GM13977 (cell line): ENCODE measurements at places on chromosomes 5 and 9.

DNA sequence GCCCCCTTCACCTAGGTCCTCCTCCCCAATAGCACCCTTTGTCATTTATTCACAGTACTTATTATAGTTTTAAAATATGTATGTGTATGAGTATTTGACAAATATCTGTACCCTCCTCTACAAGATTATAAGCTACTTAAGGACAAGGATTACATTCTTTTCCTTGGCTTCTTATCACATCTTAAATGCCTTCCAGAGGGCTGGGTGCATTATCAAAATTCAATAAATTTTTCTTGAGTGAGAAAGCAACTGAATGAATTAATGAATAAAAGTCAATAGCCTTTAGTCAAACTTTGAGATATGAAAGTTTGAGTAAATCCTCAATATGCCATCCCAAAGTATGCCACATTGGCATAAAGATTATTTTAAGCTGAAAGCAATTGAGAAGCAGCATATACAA lies 621.7 kb downstream of the DNAH5 start:
- DNase-seq, result no peak

DNA sequence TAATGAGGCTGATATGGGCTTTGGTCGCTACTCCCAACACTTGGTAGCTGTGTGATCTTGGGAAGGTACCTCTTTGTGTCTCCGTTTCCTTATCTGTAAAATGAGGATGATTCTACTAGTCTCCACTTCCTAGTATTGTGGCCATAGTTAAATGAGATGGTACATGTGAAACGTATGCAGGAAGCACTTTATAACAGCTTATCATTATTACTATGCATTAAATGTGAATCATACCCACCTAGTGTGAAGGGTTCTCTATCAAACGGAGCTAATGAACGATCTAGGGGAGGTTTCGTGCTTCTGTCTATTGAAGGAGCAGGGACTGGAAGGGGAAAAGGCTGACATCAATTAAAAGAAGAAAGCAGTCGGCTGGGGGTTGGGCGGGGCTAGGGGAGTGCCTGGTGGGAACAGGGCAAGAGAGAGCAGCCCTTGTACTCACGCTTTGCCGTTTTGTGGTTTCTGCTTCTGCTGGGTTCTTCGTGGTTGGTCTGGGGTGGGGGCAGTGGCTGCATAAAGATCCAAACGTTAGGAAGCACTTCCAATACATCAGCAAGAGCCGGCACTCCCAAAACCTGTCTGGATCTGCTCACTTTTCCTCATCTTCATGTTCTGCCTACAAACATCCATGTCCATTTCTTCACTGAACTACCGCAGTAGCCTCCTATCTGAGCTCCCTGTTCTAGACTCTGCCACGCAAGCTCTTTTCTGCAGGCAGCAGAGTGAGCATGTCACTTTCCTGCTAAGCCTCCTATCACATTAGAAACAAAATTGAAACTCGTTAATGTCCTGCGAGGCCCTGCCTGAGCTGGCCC lies 30.8 kb downstream of the LCP2 start:
- DNase-seq, result no peak

GRCh38 chr5:168120401-168121137 lies 170.9 kb upstream of the WWC1 start:
- DNase-seq, result no peak

DNA sequence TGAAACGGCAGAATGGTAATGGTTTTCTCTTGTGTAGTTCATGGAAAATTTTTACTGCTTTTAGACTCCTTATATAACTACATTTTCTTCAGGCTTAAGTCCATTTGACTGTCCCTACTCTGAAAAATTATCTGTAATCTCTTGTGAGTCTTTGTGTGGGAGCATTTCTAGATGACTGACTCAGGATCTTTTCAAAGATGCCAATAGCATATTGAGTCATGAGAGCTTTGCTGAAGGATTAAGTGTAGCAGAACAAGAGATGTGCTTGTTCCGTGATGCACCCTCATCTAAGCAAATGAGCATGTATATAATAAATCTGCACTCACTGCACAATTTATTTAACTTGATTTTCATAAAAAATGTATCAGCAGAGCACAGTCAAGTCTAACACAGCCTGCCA lies 298.7 kb upstream of the CDH6 start:
- DNase-seq, result no peak

GRCh38 chr9:125558453-125559092 lies 148.4 kb downstream of the MAPKAP1 start:
- peak; percentile 61 for DNase-seq

- no peak for DNase-seq
These were observed 9.6 kb downstream of the CSF2 start for GRCh38 chr5:132083071-132083678.

DNA sequence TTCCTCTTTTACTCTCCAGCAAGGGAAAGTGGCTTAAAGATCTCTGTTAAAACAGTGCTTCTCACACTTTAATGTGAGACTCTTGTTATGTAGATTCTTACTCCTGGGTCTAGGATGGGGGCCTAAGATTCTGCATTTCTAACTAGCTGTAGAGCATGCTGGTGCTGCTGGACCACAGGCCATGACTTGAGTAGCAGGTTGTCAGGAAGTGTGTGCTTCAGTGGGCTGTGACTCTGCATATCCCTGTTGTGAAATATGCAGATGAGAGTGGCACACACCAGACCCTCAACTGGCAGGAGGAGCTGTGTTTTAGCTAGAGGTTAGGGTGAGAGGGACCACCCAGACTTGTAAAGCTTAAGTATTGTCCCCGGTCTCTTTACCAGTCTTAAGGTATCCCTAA lies 191.1 kb upstream of the DMRT1 start:
- DNase-seq, result no peak

GRCh38 chr9:77877976-77878375 lies 153.6 kb downstream of the GNAQ start:
- no peak for DNase-seq

DNA sequence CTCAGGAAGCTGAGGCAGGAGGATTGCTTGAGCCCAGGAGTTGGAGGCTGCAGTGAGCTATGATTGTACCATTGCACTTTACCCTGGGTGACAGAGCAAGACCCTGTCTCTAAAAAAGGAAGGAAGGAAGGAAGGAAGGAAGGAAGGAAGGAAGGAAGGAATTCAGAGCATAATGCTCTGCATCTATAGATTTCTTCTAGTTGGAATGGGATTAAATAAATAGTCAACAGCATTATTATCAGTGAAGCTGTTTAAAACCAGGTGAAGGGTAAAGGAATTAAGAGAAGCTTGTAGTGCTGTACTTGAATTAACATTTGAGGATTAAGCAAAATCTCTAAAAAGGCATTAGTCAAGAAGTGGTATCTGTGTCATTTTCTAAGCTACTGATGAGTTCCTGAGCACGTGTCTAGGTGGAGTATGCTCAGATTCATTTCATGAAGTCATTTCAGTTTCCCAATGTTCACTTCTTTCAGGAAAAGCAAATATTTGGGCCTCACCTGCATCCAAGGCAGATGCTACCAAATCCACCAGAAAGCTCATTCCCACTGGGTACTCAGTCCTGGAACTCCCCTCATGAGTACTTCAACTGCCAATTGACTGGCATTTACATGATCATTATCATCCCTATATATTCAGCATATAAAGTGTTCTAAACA lies 8.4 kb downstream of the PDE6A start:
- DNase-seq, result no peak
